Panc1 (cell line): ENCODE measurements at places on chromosomes 1 and 21. TPM values are rescaled to one million over a fixed set of nuclear protein-coding genes. Genes with fewer than 3 reads are reported as not detected.

Gene ADORA3
- not detected for total RNA-seq

- H3K27me3 ChIP-seq, result no peaks in the 10 kb centered on the region
- no peak overlapping the region for H3K4me3 ChIP-seq
- H3K36me3 ChIP-seq, result no peaks in the 10 kb centered on the region
- H3K27ac ChIP-seq, result no peak overlapping the region
- H3K4me1 ChIP-seq, result no peaks in the 10 kb centered on the region
- no peak for DNase-seq
These were observed 17.8 kb downstream of the GBP6 start for GRCh38 chr1:89381618-89382017.

GRCh38 chr1:65629788-65630187 lies 162.9 kb upstream of the PDE4B start:
- H3K36me3 ChIP-seq, result no peaks in the 10 kb centered on the region; the same call in 1 of the 2 replicates
- no peaks in the 10 kb centered on the region for H3K4me1 ChIP-seq
- H3K4me3 ChIP-seq, result no peak overlapping the region
- no peaks in the 10 kb centered on the region for H3K27me3 ChIP-seq

DNA sequence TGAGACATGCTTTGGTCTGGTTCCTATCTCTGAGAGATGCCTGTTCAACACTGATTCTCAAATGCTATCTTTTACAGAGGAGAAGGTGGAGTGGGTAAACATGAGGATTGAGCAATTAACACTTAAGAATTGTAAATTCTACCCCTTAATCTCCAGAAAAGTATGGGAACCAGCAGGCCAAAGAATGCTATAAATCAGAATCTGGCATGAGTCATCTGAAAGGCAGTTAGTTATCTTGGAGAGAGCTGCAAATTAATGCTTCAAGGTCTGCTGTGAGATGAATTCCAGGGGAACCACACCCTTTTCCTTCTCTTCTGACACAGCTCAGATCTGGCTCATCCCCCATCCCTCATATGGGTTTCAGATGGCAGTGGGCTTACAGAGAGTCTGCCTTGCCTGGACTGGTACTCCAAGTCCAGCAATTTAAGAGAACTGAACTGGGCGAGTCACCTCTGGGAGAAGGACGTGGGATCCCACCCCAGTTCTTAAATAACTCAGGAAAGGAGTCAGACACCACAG lies 5.2 kb downstream of the S100A10 start:
- H3K27ac ChIP-seq, result peak overlapping the region; percentile 99
- H3K36me3 ChIP-seq, result peaks cover 40% of the 10 kb centered on the region
- peak overlapping the region; percentile 67 for H3K4me3 ChIP-seq
- no peaks in the 10 kb centered on the region for H3K27me3 ChIP-seq

- DNase-seq, result no peak
- H3K36me3 ChIP-seq, result no peaks in the 10 kb centered on the region
- H3K27ac ChIP-seq, result peak overlapping the region; percentile 73
- H3K4me3 ChIP-seq, result peak overlapping the region; percentile 77
These were observed 520 bp downstream of the TMEM201 start for GRCh38 chr1:9589144-9589718.

Gene OR2T27
- not detected for total RNA-seq

- peaks cover 2% of the 10 kb centered on the region for H3K27me3 ChIP-seq
- no peak overlapping the region for H3K27ac ChIP-seq
- no peaks in the 10 kb centered on the region for H3K36me3 ChIP-seq
- no peak for DNase-seq
- no peak overlapping the region for H3K4me3 ChIP-seq
These were observed 79.1 kb upstream of the OLIG2 start for GRCh38 chr21:32946654-32947053.

Gene TSPEAR
- not detected for total RNA-seq

GRCh38 chr1:231241750-231242149 lies 738 bp downstream of the GNPAT start:
- peaks cover 8% of the 10 kb centered on the region for H3K36me3 ChIP-seq
- DNase-seq, result no peak
- H3K4me1 ChIP-seq, result peaks cover 20% of the 10 kb centered on the region

DNA sequence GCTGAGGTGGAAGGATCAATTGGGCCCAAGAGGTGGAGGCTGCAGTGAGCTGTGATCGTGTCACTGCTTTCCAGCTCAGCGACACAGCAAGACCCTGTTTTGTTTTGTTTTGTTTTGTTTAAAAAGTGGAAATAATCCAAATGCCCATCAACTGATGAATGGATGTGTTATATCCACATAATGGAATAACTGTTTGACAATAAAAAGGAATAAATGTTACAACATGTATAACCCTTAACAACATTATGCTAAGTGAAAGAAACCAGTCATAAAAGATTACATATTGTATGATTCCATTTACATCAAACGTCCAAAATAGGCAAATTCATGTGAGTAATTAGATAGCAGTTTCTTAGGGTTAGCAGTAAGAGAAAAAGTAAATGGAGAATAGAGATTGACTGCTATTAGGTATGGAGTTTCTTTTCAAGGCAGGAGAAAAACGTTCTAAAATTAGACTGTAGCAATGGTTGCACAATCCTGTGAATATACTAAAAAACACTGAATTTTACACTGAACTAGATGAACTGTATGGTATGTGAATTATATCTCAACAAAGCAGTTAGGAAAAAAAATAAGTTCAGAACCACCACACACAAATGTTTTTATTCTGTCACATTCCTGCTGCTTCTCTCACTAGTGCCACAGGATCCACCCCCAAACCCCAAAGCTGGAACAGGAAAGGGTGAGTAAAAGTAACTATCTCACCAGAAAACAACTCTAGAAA lies 15.7 kb downstream of the FOXJ3 start:
- DNase-seq, result no peak
- H3K27ac ChIP-seq, result no peak overlapping the region
- no peaks in the 10 kb centered on the region for H3K27me3 ChIP-seq
- H3K36me3 ChIP-seq, result 0 out of 2 replicates have a peak, but pooled peaks cover 2% of the 10 kb centered on the region
- peaks cover 33% of the 10 kb centered on the region for H3K4me1 ChIP-seq
- no peak overlapping the region for H3K4me3 ChIP-seq

Gene SPRR2A
- total RNA-seq, result not detected

Gene SPRR3
- not detected for total RNA-seq

DNA sequence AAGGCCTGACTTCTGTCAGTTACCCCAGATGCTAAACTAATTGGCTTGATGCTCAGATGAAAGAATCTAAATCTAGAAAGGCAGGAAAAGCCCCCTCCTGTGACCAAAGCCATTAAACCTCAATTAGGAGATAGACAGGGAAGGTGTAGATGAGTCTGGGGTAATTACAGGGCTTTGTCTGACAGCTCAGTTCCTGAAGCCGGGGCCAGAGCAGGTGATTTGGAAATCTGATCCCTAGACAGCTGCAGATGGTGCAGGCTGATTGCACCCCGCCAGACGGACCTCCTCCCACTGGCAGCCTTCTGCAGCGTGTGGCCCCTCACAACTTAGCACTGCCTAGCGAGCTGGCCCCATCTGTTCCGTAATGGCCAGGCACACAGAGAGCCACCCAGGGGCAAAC lies 395.1 kb downstream of the HLX start:
- no peak overlapping the region for H3K27ac ChIP-seq
- H3K4me1 ChIP-seq, result no peaks in the 10 kb centered on the region
- H3K4me3 ChIP-seq, result no peak overlapping the region
- H3K27me3 ChIP-seq, result no peaks in the 10 kb centered on the region
- H3K36me3 ChIP-seq, result no peaks in the 10 kb centered on the region

- H3K27ac ChIP-seq, result no peak overlapping the region
- peak; percentile 28 for DNase-seq
- no peaks in the 10 kb centered on the region for H3K27me3 ChIP-seq
- no peaks in the 10 kb centered on the region for H3K36me3 ChIP-seq
- no peak overlapping the region for H3K4me3 ChIP-seq
These were observed 139.7 kb upstream of the BEND5 start for GRCh38 chr1:48916130-48917069.

Gene CYP4Z1
- total RNA-seq, result not detected

DNA sequence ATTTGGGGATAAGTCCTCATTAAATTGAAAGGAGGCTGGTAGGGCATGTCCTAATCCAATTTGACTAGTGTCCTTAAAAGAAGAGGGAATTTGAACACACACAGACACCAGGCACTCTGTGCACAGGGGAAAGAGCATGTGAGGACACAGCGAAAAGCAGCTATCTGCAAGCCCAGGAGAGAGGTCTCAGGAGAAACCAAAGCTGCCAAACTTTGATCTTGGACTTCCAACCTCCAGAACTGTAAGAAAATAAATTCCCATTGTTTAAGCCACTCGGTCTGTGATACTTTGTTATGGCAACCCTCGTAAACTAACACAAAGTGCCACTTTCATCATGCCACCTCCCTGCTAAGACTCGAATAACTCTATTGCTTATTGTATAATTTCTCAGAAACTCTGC lies 13.8 kb downstream of the PLA2G4A start:
- H3K36me3 ChIP-seq, result no peaks in the 10 kb centered on the region
- DNase-seq, result no peak
- H3K27ac ChIP-seq, result no peak overlapping the region

Gene LENEP
- total RNA-seq, result 0.67 TPM

Gene SH2D1B
- total RNA-seq, result not detected

GRCh38 chr1:20775700-20776099 lies 11.4 kb downstream of the HP1BP3 start:
- no peaks in the 10 kb centered on the region for H3K27me3 ChIP-seq
- no peak overlapping the region for H3K27ac ChIP-seq
- peaks cover 3% of the 10 kb centered on the region; the same call in 1 of the 2 replicates for H3K4me1 ChIP-seq
- peaks cover 59% of the 10 kb centered on the region for H3K36me3 ChIP-seq

- no peak for DNase-seq
- H3K27me3 ChIP-seq, result no peaks in the 10 kb centered on the region
- H3K27ac ChIP-seq, result no peak within 1 kb of the TSS
- no peaks in the 10 kb centered on the region for H3K4me1 ChIP-seq
- H3K36me3 ChIP-seq, result no peaks in the 10 kb centered on the region
- no peak within 1 kb of the TSS for H3K4me3 ChIP-seq
These were observed at the start of gene BECN2 for GRCh38 chr1:241957692-241958494. BECN2 (plus strand) TSS chr1:241957767; CDS start chr1:241957767, 0 bp downstream.

GRCh38 chr1:29052100-29052499 lies 71.6 kb downstream of the TMEM200B start:
- DNase-seq, result no peak
- no peak overlapping the region for H3K4me3 ChIP-seq
- no peak overlapping the region for H3K27ac ChIP-seq
- no peaks in the 10 kb centered on the region for H3K27me3 ChIP-seq
- no peaks in the 10 kb centered on the region for H3K36me3 ChIP-seq
- no peaks in the 10 kb centered on the region for H3K4me1 ChIP-seq

DNA sequence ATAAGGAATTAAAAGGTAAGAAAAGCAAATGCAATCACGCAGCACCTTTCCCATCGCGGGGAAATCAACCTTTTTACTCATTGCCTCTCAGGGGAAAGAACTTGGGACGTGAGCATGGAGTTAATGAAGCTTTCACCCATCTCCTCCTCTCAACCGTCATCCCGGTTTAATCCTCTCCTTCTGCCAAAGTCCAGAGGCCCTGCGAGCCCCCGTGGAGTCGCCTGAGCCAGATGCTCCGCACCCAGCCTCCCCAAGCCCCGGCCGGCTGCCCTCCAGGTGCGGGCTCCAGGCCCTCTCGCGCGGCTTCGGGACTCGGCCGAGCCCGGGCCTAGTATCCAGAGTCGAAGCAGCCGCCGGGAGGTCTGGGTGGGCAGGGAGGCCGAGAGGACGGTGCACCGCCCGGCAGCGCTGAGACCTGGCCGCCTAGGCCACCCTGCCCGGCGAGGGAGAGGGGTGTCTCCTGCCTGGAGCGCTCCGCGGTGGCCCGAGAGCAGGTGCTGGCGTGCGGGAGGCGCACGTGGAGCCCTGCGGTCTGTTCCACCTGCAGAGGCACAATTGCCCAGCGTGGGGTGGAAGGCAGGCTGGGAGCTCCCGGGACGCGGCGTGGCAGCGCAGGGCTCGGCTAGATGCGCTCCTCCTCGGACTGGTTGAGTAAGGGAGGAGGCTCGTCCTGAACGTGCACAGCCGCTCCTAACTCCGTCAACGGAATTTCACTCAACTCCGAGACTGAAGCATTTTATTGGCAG lies 218.5 kb downstream of the SDCCAG8 start:
- H3K4me3 ChIP-seq, result no peak overlapping the region
- DNase-seq, result no peak
- H3K27ac ChIP-seq, result no peak overlapping the region
- H3K4me1 ChIP-seq, result no peaks in the 10 kb centered on the region

DNA sequence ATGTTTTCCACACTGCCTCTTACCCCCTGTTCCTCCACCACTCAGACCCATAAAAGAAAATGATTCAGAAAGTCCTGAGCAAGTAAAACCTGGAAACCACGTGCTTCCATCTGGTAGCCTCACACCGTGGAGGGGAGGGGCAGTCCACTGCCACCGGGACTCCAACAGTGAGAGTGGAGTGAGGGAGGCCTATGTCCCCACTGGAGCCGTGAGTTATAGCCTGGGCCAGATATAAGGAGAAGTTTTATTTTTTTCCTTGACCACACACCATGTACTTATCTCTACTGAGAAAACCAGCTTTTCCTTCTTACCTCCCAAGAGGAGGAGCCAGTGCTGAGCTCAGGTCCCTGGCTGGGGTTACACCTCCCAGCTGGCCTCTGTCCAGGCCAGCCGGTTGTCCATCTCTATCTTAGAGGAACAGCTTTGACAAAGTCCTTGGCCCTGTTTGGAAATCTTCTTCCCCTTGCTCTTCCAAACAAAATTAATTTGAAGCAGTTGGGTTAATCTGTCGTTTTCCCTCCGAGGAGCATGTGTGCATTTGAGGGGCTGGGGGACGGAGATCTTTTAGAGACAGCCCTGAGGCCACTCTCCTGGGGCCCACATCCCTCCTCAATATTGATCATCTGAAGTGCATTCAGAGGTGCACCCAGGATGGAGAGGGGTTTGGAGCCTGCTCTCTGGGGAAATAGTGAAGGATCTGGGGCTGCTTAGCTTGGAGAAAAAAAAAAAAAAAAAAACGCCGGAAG lies 49.1 kb upstream of the SERBP1 start:
- no peaks in the 10 kb centered on the region for H3K4me1 ChIP-seq
- DNase-seq, result no peak
- H3K36me3 ChIP-seq, result no peaks in the 10 kb centered on the region
- H3K27ac ChIP-seq, result no peak overlapping the region

GRCh38 chr1:39576016-39576657 lies 453 bp downstream of the PABPC4 start:
- H3K4me3 ChIP-seq, result peak overlapping the region; percentile 92
- H3K27ac ChIP-seq, result peak overlapping the region; percentile 83
- H3K27me3 ChIP-seq, result no peaks in the 10 kb centered on the region
- H3K4me1 ChIP-seq, result peaks cover 22% of the 10 kb centered on the region; the same call in 1 of the 2 replicates
- H3K36me3 ChIP-seq, result peaks cover 10% of the 10 kb centered on the region
- DNase-seq, result no peak

DNA sequence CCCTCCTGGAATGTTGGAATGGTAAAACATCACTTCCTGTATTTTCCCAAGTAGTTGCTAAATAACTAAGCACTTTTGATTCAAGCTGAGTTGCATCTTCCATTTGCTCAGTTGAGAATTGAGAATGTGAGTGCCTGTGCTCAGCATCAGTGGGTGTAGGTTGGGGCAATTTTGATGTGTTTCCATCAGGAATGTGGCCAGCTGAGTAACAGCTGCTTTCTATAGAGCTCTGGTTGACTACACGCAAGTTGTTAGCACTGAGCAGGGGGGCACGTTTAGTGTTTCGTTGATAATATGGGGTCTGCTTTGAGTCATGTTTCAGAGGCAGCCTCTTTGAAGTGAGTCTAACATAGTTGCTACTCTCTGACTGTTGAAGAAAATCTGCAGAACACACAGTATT lies 41.5 kb downstream of the LRRC53 start:
- no peak overlapping the region for H3K27ac ChIP-seq
- H3K4me3 ChIP-seq, result no peak overlapping the region
- no peaks in the 10 kb centered on the region for H3K36me3 ChIP-seq
- H3K4me1 ChIP-seq, result no peaks in the 10 kb centered on the region
- DNase-seq, result no peak
